ENCODE measurements at places on chromosomes 5 and 9. TPM values are rescaled to one million over a fixed set of nuclear protein-coding genes. Genes with fewer than 3 reads are reported as not detected.

The PFN3 gene
- total RNA-seq, result not detected

- H3K4me1 ChIP-seq, result peaks cover 22% of the 10 kb centered on the region
- no peaks in the 10 kb centered on the region for H3K36me3 ChIP-seq
- no peak overlapping the region for H3K4me3 ChIP-seq
- no peak overlapping the region for H3K27ac ChIP-seq
- DNase-seq, result no peak
Measured at GRCh38 chr9:70403166-70403565, 11.3 kb downstream of the KLF9 start.

DNA sequence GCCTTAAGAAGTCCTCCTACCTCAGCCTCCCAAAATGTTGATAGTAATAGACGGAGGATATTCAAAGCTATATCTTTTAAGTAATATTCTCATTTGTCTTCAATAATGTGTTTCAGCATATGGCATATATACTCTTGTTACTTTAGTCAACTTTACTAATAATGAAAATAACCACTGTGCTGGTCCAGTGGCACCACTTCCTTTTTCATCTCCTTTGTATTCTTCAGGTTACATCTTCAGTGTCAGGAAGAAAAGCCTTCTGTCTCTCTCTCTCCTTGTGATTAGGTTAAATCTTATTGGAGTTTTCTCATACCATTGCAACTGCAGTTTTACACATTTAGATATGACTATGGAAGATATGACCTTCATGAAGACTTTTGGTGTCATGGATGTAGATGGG is 31.3 kb downstream of the PARP8 start:
- H3K27ac ChIP-seq, result no peak overlapping the region
- H3K36me3 ChIP-seq, result no peaks in the 10 kb centered on the region
- H3K27me3 ChIP-seq, result no peaks in the 10 kb centered on the region
- H3K4me1 ChIP-seq, result peaks cover 9% of the 10 kb centered on the region
- H3K4me3 ChIP-seq, result no peak overlapping the region

GRCh38 chr5:13186177-13186576 is 758.3 kb downstream of the DNAH5 start:
- peaks cover 11% of the 10 kb centered on the region for H3K4me1 ChIP-seq
- no peak for DNase-seq
- H3K27me3 ChIP-seq, result no peaks in the 10 kb centered on the region
- no peaks in the 10 kb centered on the region for H3K36me3 ChIP-seq
- H3K27ac ChIP-seq, result no peak overlapping the region

GRCh38 chr9:87148331-87149104 is 201.2 kb upstream of the GAS1 start:
- H3K36me3 ChIP-seq, result peaks cover 7% of the 10 kb centered on the region
- H3K4me1 ChIP-seq, result peaks cover 21% of the 10 kb centered on the region
- H3K4me3 ChIP-seq, result peak overlapping the region; percentile 69
- H3K27ac ChIP-seq, result peak overlapping the region; percentile 98

GRCh38 chr5:62649476-62650113 is 71.0 kb downstream of the LRRC70 start:
- peaks cover under 1% of the 10 kb centered on the region for H3K36me3 ChIP-seq
- peaks cover 9% of the 10 kb centered on the region for H3K4me1 ChIP-seq
- DNase-seq, result no peak
- peak overlapping the region; percentile 37 for H3K27ac ChIP-seq
- H3K27me3 ChIP-seq, result no peaks in the 10 kb centered on the region
- H3K4me3 ChIP-seq, result no peak overlapping the region

DNA sequence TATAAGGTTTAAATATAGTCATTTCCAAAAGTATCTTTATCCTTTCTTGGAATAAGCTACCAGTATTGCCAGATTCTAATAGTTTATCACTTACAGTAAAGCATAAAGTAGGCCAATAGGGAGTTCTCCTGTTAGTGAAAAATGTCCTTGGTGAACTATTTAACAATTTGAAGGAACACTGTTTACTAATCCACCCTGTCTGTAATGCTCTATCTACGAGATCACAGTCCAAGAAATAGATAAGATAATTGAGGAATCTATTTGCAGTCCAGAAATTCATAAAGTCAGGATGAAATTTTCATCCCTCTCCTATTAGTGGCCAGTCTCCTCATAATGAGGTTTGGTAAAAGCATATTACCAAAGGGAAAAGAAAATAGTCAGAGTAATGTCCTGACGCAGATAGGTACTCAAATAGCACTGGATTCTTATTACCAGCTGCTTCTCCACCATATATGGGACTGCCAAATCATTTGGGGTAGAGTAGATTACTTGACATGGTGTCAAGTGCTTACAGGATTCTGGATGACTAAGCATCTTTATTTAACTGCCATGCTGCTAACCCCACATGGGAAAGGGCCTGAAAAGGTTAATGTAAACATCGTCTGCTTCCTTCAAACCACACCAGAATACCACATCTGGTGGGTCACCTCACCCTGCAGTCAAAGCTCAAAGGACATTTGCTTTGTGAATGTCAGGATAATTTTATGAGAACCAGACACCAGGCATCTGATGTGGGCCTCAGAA is 808.1 kb downstream of the EFNA5 start:
- H3K27me3 ChIP-seq, result no peaks in the 10 kb centered on the region
- H3K27ac ChIP-seq, result peak overlapping the region; percentile 47
- no peak for DNase-seq
- no peaks in the 10 kb centered on the region for H3K36me3 ChIP-seq
- peaks cover 26% of the 10 kb centered on the region for H3K4me1 ChIP-seq

DNA sequence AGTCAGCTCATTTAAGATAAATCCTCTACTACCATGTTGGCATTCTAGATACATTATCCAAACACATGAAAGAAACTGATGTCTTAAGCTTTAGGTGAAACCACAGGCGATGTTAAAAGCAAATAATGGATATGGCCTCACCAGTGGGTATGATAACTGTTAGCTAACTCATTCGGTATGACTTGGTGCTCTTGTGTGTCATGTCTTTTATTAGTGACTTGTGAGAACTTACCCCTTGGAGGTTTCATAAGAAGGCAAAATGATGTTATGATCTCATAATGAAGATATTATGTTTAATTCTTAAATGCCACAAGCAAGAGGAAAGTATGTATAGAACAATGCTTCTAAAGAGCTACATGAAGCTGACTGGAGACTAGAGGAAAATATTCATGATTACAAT is 1227.0 kb downstream of the EFNA5 start:
- no peaks in the 10 kb centered on the region for H3K4me1 ChIP-seq
- no peaks in the 10 kb centered on the region for H3K36me3 ChIP-seq
- H3K4me3 ChIP-seq, result no peak overlapping the region
- no peak for DNase-seq
- no peaks in the 10 kb centered on the region for H3K27me3 ChIP-seq
- no peak overlapping the region for H3K27ac ChIP-seq

- H3K4me1 ChIP-seq, result peaks cover 5% of the 10 kb centered on the region
- H3K36me3 ChIP-seq, result peaks cover 31% of the 10 kb centered on the region
- no peak overlapping the region for H3K4me3 ChIP-seq
- H3K27ac ChIP-seq, result no peak overlapping the region
- no peaks in the 10 kb centered on the region for H3K27me3 ChIP-seq
Measured at GRCh38 chr5:10424124-10424731, 17.5 kb upstream of the ROPN1L start.

DNA sequence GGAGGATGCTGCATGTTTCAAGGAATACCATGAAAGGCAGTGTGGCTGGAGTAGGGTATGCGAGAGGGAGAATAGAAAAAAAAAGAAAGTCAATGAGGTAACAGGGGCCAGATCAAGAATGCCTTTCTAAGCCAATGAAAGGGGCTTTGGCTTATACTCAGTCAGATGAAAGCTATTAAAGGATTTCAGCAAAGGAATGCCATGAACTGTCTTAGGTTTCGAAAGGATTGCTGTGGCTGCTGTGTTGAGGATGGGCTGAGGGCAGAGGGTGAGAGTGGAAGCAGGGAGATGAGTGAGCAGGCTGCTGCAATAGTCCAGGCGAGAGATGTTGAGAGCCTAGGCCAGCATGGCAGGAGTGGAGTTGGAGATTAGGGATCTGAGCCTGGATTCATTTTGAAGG is 135.4 kb upstream of the CKMT2 start:
- no peaks in the 10 kb centered on the region for H3K27me3 ChIP-seq
- DNase-seq, result no peak
- no peak overlapping the region for H3K4me3 ChIP-seq
- H3K27ac ChIP-seq, result no peak overlapping the region
- H3K36me3 ChIP-seq, result no peaks in the 10 kb centered on the region

DNA sequence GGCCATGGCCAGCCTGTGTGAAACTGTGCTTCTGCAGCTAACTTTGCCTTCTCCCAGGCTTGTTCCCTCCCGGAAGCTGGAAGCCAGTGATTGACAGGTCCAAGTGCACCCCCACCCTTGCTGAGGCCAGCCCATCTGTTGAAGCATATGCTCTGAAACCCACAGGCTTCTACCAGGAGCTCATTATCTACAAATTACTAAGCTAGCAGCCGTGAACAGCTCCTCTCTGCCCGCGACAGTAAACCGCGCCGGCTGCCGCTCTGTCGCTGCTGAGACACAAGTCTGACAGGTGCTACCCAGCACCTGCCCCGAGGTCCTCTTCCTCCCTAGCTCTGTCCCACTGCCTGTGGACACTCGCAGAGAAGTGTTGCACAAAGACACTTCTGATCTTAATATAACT is 490.9 kb downstream of the GADD45G start:
- no peaks in the 10 kb centered on the region for H3K36me3 ChIP-seq
- H3K27me3 ChIP-seq, result peaks cover 7% of the 10 kb centered on the region
- no peaks in the 10 kb centered on the region for H3K4me1 ChIP-seq
- H3K27ac ChIP-seq, result no peak overlapping the region
- DNase-seq, result no peak
- no peak overlapping the region for H3K4me3 ChIP-seq

DNA sequence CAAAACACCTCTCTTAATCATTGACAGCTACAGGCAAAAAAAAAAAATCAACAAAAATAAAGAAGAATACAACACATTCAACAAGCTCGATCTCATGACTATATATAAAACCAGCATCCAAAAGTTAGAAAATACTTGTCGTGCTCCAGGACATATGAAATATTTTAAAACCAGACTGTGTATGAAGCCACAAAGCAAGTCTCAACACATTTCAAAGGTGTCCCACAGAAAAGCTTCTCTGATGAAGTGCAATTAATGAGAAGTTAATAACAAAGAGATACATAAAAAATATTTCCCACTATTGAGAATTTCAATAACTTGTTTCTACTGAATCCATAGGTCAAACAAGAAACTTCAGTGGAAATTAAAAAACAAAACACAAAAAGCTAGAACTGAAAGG is 178.7 kb downstream of the PLK2 start:
- DNase-seq, result no peak
- no peaks in the 10 kb centered on the region for H3K27me3 ChIP-seq
- H3K4me3 ChIP-seq, result no peak overlapping the region
- H3K27ac ChIP-seq, result peak overlapping the region; percentile 71

DNA sequence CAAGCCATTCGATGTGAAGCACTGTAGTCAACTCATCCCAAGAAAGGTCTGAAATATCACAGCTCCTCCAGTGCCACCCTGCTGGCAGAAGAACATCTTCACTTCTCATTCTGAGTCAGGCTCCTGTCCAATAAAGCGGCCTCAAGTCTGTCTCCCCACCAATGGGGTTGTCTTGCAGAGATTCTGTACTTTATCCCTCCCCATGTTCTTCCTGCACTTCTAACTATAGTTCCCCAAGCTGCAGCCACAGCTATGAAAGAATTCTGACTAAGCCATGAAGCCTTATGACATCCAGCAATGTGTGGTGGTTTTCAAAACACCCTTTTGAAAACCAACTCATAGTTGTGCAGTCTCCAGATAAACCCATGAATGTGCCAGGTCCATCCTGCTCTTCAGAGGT is 6.8 kb downstream of the MACROH2A1 start:
- peak overlapping the region; percentile 20 for H3K27ac ChIP-seq
- DNase-seq, result no peak
- peaks cover 40% of the 10 kb centered on the region for H3K4me1 ChIP-seq
- peaks cover 19% of the 10 kb centered on the region for H3K36me3 ChIP-seq

GRCh38 chr5:33441241-33442177 is 744 bp downstream of the TARS1 start:
- no peak overlapping the region for H3K27ac ChIP-seq
- H3K27me3 ChIP-seq, result no peaks in the 10 kb centered on the region
- H3K36me3 ChIP-seq, result peaks cover 12% of the 10 kb centered on the region
- H3K4me1 ChIP-seq, result peaks cover 25% of the 10 kb centered on the region
- peak; percentile 40 for DNase-seq
- no peak overlapping the region for H3K4me3 ChIP-seq

- H3K36me3 ChIP-seq, result no peaks in the 10 kb centered on the region
- no peak overlapping the region for H3K27ac ChIP-seq
- H3K4me3 ChIP-seq, result no peak overlapping the region
- no peaks in the 10 kb centered on the region for H3K27me3 ChIP-seq
- H3K4me1 ChIP-seq, result peaks cover 33% of the 10 kb centered on the region
- no peak for DNase-seq
Measured at GRCh38 chr5:59238126-59238902, 655.2 kb downstream of the PDE4D start.

DNA sequence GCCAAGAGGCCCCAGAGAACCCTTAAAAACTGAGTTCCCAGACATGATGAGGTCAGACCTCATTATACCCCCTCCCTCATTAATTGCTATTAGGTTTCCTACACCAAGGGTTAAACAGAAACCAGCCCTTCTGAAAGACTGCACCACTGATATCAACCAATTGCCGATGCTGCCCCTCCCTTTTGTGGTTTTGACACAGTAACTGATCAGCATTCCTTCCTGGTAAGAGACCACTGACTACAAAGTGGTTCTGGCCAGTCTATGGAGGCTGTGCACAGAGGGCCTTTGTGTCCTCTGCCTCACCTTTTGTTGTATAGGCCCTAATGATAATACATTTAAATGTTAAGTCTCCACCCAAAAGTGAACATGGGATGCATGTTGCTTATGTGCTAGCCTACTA is 201.5 kb downstream of the FRMD3 start:
- H3K27me3 ChIP-seq, result peaks cover 24% of the 10 kb centered on the region
- H3K4me1 ChIP-seq, result no peaks in the 10 kb centered on the region
- DNase-seq, result no peak

DNA sequence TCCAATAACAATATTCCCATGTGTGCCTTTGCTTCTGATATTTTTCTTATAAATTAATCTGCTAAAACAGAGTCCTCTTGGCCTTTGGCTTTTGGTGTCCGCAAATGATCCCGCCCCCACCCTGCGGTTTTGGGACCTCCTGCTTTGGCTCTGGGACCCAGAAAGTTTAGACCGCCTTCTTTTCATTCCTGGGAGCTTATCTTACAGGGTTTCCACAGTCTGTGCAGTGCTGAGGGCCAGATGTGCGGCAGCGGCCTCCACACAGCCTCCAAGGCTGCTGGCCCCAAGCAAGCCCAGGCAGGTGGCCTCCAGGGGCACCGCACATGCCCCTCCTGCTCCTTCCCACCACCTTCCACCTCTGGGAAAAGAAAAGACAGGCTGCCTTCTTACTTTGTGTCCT is 191.5 kb downstream of the ERCC6L2 start:
- no peak for DNase-seq

Data from mesothelial cell of epicardium (in vitro differentiated cells).